ENCODE measurements at places on chromosomes 7 and 10.

GRCh38 chr7:140597428-140597949 lies 43.1 kb downstream of the DENND2A start:
- no peak for DNase-seq

- no peak for DNase-seq
These were observed 33.6 kb downstream of the WIPF3 start for GRCh38 chr7:29839921-29840320.

GRCh38 chr10:27715505-27715904 lies 30.1 kb downstream of the MKX start:
- DNase-seq = no peak

GRCh38 chr7:135095450-135095849 lies 52.4 kb upstream of the TMEM140 start:
- DNase-seq = no peak

GRCh38 chr10:117667831-117668230 lies 125.3 kb downstream of the EMX2 start:
- DNase-seq = no peak

DNA sequence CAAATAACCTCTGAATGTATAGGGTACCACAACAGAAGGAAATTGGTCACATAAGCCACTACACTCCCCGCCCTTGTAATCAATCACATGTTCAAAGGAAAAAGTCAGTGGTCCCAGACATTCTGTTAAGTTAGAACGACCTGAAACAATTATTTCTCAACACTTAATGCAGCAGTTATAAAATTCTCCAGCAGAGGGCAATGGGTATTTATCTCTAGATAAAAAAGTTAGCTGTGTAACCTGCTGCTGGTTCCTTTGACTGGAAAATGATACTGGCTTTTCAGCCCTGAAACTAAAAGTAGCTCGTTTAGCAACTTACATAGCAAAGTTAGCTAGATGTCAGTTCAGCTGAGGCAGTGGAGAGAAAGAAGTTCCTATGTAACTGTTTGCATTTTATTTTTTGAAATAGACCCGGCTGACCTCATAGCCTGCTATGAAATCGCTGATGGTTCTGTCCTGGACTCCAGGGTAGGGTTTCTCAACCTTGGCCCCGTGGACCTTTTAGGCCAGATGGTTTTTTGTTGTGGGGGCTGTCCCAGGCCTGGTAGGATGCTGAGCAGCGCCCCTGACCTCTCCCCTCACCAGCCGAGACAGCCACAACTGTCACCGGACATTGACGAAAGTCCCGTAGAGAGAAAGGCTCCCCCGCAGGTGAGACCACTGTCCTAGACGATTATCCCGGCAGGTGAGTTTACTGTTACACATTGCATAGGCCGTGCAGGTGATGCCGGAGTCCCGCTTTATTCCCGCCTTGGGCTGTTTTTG lies 40.2 kb upstream of the PROSER2 start:
- DNase-seq = peak; percentile 30

- DNase-seq = no peak
These were observed 91.2 kb downstream of the TNS3 start for GRCh38 chr7:47490501-47491265.

- no peak for DNase-seq
These were observed 128.1 kb upstream of the UNC5B start for GRCh38 chr10:71084061-71084817.

- no peak for DNase-seq
These were observed 185.0 kb upstream of the TMEM196 start for GRCh38 chr7:19958309-19958896.

DNA sequence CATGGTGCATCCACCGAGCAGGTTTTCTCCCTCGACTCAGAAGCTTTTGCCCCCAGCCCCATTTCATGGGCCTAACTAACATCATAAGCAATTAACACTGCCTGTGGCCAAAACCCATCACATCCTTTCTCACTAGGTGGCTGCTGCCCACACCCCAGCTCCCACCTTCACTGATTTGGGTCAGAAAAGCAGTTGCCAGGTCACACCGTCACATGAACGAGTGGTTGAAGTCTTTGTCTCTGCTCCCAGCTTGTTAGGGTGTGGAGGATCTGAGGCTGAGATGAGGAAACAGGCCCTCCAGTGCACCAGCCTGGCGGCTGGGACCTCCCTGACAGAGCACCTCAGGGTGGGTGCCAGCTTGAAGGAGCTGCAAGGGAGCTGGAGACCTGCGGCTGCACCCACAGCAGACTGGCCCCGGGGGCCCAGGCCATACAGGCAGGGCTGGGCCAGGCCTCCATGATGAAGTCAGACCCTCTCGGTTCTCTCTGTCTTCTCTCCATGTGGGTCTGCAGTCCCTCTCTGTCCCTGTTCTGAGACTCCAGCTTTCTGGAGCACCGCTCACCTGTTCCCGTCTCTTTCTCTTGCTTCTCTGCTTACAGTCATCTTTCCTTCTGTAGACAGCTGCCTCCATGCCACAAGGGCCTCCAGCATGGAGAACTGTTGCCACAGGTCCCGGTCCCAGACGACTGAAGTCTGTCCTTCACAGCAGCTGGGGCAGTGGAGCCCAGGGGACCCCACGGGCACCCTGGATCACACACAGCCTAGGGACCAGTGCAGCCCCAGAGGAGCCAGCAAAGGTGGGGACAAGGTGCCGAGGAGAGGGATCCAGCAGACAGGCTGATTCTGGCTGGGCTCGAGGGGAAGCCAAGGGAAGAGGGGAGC lies 13.8 kb upstream of the INPP5A start:
- DNase-seq = no peak

- DNase-seq = peak; percentile 28
These were observed 329.6 kb upstream of the SEMA3C start for GRCh38 chr7:81248420-81248819.

- peak; percentile 34 for DNase-seq
These were observed 77.9 kb downstream of the SNX10 start for GRCh38 chr7:26369593-26369992.

DNA sequence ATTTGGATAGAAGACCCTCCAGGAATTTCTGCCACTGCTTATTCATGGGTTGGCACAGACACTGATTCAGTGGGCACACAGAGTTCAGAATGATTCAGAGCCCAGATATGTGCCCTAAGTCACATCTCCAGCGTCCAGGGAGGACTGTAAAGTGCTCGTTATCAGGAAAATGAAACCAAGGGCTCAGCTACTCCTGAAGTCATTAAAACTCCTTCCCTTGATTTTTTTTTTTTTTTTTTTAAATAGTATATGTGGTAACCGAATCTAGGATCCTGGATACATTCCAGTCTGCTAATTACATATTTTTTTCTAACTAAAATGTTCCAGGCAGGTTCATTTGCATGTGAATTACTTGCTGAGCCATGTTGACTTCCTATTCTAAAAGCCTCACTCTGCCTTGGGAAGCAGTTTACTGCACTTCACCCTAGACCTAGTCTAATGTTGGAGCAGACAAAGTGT lies 34.7 kb downstream of the MET start:
- peak; percentile 62 for DNase-seq

DNA sequence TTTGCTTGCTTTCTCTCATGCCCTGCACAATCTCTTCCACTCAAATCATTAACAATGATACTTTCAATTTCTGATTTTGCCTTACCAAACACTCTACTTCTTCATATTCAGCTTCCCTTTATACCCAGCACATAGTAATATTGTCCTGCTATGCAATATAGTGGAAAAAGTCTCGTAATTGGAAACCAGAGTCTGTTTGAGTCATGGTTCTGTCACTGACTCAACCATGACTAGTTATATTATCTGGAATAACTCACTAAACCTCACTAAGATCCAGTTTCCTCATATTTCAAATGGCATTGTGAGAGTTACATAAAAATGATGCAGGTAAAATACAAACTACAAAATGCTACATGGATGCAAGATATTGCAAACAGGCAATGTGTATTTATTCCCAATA lies 98.5 kb upstream of the LRRTM3 start:
- no peak for DNase-seq

DNA sequence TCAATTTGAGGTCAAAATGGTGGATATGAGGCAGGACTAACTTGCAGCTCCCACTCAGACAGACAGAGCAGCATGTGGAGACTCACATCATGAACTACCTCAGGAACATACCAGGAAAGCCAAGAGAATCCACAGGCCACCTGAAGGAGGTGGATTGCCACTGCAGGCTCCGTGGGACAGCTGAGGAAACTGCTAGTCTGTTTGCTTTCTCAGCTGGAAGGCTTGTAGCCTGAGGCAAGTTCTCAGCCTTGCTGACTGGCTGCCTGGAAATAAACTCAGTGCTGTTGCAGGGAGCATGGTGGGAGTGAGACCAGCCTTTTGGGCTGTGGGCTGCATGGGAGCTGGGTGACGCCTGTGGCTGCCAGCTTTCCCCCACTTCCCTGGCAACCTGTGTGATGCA lies 202.9 kb downstream of the ZNF248 start:
- no peak for DNase-seq

DNA sequence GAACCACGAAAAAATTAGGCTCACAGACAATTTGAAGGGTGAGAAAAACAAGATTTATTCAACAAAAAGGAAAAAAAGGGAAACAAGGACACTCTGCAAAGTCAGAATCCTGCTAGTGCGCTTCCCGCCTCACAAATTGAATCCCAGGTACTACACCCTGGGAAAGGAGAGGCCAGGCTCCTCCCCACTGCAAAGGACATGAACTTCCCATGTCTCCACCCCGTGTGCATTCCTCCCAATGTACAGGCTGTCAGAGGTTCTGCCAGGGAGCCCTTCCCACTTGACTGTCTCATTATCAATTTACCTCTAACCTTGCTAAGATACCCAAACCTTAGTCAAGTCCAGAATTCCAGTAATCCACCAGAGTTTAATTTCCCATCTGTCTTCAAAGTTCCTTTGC lies 70.4 kb upstream of the CDK1 start:
- DNase-seq = no peak

DNA sequence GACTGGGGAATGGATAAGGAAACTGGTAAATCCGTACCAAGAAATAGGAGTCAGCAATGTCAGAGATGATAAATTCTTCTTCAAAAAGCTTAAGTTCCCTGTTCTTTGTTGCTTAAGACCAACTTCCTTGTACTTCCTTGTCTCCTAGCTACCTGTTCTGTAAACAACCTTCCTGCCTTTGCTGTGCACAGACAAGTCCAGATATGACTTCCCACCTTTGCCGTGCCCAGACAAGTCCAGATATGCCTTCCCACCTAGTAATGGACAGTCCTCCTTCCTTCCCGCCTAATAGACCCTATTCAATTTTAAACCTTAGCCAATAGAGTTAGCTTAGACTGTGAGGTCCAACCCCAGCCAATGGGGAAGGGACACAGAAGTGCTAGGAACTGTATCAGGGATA lies 2.5 kb upstream of the ZNF33A start:
- DNase-seq = no peak

GRCh38 chr7:55588379-55588699 lies 16.0 kb upstream of the VOPP1 start:
- no peak for DNase-seq

- DNase-seq = no peak
These were observed 131.7 kb downstream of the SLC16A9 start for GRCh38 chr10:59577984-59578383.

- no peak for DNase-seq
These were observed 93.6 kb downstream of the UBE2H start for GRCh38 chr7:129859183-129859582.

DNA sequence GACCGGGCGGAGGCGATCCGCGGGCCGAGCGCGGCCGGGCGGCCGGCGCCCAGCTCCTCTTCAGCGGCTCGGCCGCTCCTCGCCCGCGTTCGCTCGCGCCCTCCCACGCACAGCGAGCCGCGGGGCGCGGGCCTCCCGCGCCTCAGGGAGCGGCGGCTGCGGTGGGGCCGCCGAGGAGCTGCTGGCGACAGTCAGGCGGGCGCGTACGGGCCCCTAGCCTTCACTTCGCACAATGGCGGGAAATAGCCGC lies at the start of gene MCMBP:
MCMBP (minus strand) TSS at position 234 of the 250 bp plus-strand sequence. CDS start 259 bp downstream, outside the sequence.
- no peak for DNase-seq

DNA sequence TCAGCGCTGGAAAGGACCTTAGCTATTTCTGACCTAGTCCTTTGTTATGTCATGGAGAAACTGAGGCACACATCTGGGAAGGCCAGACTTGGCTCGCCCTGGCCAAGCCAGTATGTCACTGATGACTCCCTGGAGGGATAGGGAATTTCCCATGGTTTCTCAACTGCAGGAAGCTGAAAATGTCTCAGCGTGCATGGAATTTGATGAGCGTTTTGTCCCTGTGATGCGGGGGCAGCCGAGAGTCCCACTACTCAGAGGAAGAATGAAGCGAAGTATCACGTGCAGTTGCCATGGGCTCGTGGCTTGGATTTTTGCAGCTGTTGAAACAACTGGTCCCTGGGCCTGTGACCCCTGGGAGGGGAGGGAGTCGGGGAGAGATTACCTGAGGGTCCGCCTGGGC lies 44.8 kb downstream of the CLIP2 start:
- DNase-seq = no peak

DNA sequence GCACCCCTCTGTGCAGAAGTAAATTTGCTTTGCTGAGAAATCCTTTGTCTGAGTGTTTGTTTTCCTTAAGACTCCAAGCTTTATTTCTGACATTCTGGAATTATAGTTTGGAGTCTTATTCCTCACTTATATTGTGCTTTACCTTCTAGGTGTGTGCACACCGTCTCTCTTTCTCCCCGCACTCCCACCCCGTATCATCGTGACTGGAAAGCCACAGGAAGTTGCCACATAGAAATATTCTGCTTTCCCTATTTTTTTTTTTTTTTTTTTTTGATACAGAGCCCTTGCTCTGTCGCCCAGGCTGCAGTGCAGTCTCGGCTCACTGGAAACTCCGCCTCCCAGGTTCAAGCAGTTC lies 109.5 kb downstream of the PHF14 start:
- no peak for DNase-seq

DNA sequence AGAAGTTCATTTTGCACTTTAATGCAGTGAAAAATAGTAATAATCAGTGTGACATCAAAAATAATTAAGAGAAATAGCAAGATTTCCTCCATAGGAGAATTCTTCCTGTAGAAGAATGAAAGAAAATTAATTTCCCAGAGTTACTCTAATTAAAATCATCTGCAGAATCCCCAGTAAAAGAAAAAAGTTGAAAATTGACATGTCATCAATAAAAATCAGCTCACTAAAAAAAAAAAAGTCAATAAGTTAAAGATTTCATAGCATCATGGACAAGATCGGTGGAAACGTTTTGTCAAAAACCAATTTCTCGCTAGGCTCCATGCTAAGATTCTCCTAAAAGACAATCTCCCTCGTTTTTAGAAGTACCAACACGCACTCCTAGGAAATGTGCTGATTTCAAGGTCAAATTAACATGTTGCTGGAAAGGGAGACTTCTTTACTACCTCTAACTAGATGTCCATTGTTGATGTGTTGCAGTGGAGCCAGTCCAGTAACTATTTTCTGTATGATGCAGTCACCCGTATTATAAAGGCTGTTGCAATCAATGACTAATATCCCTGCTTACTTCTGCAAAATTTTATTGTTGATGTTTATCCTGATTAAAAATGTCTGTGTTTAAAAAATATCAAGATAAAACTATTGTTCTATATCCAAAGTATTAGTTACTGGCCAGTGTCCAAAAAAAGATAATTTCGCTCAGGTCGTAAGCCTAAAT lies 591.9 kb upstream of the MGMT start:
- DNase-seq = no peak

GRCh38 chr10:93071177-93071472 lies 2.6 kb upstream of the CYP26A1 start:
- DNase-seq = no peak

GRCh38 chr10:84991301-84991700 lies 662.9 kb downstream of the CCSER2 start:
- no peak for DNase-seq

- DNase-seq = no peak
These were observed 89.6 kb downstream of the CHRM2 start for GRCh38 chr7:136958016-136958415.

Measured in NCI-H526 treated with DMSO at 0.1 percent for 48 hours (cell line).